ENCODE measurements at places on chromosomes 3 and 15.

DNA sequence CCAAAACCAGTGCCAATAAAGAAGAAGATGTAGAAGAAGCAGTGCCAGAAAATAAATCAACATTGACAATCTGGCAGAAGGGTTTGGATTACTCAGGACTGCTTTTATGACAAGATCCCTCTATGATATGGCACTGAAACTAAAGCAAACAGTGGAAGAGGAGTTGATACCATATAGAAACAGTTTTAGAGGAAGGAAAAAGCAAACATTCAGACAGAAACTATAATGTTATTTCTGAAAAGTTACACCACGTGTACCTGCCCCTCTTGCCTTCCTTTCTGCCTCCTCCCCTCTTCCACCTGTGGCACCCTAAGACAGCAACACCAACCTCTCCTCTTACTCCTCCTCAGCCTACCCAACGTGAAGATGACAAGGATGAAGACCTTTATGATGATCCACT lies 63.0 kb downstream of the SFMBT1 start:
- DNase-seq: no peak

GRCh38 chr3:141915766-141916165 lies 39.3 kb downstream of the ATP1B3 start:
- DNase-seq: no peak

- DNase-seq: no peak
Measured at GRCh38 chr3:17432236-17432635, 310.2 kb downstream of the TBC1D5 start.

- DNase-seq: no peak
Measured at GRCh38 chr3:176870451-176870850, 326.8 kb downstream of the TBL1XR1 start.

GRCh38 chr15:67831363-67831762 lies 6.1 kb downstream of the SKOR1 start:
- no peak for DNase-seq

GRCh38 chr3:113615976-113616375 lies 80.5 kb downstream of the USF3 start:
- no peak for DNase-seq

DNA sequence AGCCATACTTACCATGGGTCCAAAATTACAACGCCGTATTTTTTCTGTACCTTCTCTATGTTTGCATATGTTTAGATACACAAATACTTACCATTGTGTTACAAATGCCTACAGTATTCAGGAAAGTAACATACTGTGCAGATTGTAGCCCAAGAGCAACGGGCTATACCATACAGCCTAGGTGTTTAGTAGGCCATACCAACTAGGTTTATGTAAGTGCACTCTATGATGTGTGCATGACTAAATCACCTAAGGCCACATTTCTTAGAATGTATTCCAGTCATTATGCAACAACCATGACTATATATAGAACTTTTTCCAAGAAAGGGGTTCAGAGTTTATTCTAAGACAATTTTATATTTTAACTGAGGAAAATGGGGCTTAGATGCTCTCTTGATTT lies 411.7 kb downstream of the MAGI1 start:
- no peak for DNase-seq

DNA sequence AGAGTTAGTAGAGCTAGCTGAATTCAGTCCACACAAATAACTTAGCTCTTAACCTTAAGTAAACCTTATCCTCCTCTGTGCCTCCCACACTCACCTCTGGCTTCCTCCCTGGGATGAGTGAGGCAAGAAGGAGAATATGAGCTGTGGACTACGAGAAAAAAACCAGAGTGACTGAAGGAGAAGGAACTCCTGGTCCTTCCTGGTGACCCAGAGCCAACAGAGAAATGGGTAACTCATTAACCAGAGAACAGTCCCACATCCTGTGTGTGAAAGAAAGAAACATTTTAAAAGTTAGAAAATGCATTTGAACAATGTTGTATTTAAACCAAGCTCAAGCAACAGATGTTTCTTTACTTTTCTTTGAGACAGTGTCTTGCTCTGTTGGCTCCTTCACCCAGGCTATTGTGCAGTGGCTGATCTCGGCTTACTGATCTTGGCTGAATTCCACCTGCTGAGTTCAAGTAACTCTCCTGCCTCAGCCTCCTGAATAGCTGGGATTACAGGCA lies 27.5 kb upstream of the FAM81A start:
- DNase-seq: no peak

- no peak for DNase-seq
Measured at GRCh38 chr15:57395292-57395691, 19.0 kb downstream of the CGNL1 start.

DNA sequence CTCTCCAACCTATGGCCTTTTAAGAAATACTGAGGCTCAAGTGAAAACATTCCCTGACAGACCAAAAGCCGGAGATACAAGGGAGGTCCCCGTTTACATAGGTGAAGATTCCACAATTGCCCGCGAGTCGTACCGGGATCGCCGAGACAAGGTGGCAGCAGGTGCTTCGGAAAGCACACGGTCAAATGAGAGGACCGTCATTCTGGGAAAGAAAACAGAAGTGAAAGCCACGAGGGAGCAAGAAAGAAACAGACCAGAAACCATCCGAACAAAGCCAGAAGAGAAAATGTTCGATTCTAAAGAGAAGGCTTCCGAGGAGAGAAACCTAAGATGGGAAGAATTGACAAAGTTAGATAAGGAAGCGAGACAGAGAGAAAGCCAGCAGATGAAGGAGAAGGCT lies 24.8 kb downstream of the SYNM start:
- no peak for DNase-seq

DNA sequence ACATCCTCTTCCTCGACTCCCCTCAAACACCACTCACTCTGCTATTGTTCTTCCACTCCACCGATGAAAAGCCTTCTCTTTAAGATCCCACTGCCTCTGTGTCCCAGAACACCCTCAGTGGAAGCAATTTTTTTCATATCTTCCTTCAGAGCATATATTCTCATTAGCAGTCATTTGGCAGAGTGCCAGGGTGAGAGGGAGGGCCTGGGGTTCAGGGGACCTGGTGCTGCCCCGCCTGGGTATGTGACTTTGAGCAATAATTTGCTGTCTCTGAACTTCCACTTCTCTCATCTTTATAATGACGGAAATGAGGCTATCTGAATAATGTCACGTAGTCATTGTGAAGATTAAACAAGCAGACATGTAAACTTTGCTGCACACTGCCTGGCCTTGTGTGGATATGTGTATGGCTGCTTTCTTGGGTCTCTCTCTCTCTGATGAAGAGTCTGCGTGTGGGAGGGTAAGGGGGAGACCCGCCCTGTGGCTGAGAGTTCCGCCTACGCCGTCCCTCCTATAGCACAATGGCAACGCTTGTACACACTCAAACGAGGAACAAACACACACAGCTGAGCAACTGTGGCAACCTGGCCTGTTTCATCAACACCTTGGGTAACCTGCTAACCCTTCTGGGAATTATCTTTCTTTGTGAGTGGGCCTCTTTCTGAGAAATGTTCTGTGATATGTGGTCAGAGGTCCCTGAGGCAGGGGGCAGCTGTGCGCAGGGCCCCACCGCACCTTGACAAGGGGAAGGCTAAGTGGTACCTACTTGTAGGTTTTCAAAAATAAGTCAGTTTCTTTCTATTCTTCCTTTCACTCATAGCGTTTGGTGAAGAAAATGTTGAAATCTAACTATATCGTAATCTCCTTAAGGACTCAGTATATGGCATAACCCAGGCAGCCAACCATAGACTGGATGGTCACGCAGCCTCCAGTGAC lies 369.8 kb downstream of the SV2B start:
- DNase-seq: no peak

DNA sequence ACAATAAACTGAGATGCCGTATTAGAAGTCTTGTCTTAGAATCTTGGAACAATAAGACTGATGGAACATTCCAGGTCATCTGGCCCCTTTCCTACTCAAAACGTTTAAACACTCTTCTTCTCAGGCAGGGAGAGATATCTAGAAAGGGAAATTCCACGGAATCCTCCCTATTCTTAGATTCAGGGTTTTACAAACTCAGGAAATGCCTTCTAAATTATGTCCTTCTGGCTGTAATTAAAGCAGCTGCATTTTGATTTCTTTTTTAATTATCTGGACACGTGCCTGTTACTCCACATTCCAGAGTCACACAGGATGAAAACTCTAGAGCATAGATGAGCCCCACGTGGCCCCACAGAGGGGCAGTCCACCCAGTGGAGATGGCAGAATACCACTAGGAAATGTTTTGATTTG lies 41.5 kb upstream of the MTMR10 start:
- DNase-seq: no peak

DNA sequence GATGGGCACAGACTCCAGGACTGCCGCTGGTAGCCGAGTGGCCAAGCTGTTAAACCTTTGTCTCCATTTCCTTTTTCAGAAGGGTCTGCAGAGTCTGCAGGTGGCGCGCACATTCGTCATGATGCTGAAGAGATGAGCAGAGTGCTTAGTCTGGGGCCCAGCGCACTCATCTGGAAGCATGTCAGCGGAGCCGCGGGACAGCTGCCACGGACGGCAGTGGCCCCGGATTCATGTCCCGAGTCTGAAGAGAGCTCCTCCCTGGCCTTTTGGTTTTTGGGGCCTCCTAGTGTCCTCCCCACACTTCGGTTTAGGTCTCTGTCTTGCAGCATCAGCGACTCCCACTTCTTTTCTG lies 42.6 kb downstream of the KLHL25 start:
- DNase-seq: no peak

DNA sequence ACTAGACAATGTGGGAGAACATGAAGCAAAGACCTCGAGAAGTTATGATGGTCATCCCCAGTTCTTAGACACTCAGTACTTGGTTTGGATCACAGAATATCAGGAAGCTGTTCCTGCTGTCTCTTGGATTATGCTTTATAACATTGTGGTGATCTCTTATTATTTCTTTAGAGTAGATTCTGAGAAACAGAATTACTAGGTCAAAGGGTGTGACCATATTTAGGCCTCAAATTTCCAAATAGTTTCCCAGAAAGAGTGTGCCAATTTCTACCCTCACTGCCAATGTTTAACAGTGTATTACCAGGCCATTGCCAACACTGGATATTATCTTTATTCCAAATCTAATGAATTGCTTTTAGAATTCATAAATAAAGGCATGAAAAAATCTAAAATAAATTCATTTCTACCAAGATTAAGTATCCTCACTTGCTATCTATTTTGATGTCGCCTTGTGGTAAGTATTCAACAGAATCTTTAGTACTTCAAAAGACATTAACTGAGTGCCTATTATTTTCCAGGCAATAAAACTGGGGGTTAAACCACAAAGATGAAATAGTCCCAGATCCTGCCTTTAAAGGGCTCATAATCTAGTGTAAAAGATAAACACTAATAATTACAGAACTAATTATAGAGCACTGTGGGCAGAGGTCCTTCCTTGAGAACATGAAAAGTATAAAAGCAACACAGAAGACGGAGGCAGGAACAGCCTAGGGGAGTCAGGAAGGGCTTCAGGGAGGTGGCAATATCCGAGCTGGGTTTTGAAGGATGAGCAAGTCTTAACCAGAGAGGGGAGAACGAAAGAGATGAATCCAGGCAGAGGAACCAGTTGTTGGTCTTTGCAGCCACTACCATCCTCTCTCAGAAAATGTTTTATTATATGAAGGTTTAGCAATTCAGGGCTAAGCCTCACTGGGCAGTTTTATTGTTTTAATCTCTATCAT lies 86.8 kb downstream of the IGF2BP2 start:
- DNase-seq: no peak

GRCh38 chr15:100094127-100094510 lies 247.7 kb downstream of the ADAMTS17 start:
- no peak for DNase-seq

DNA sequence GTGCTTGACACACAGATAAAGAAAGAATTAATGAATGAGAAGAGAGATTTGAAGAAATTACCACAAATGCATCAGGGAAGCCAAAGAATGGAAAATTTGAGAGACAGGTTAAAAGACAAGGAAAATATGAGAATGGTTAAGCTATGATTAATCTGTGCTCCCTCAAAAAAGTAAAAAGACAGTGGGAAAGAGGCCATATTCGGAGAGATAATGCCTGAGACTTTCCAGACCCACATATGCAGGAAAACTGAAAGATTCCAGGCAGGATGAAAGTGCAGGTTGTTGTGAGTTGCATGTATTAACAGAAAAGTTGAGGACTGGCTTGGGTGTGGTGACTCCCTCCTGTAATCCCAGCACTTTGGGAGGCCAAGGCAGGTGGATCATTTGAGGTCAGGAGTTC lies 302.3 kb downstream of the UACA start:
- no peak for DNase-seq

DNA sequence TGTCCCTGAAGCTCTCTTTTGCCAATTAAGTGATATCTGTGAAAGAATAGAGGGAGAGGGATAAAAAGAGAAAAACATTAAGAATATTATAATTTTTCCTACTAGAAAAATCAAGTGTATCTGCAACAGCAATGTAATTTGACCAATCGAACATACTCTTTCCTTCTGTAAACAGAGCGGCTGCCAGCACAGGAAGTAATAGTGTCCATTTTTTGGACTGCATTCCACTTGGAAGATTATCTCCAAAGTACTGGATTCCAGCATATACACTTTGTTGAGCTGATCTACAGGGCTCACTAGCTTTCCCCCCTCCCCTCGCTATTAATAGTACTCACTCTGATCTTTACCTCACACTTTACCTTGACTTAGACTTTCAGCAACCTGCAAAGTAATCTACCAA lies 90.4 kb downstream of the SUCLG2 start:
- DNase-seq: no peak

GRCh38 chr3:143697975-143698374 lies 150.3 kb downstream of the SLC9A9 start:
- DNase-seq: no peak

DNA sequence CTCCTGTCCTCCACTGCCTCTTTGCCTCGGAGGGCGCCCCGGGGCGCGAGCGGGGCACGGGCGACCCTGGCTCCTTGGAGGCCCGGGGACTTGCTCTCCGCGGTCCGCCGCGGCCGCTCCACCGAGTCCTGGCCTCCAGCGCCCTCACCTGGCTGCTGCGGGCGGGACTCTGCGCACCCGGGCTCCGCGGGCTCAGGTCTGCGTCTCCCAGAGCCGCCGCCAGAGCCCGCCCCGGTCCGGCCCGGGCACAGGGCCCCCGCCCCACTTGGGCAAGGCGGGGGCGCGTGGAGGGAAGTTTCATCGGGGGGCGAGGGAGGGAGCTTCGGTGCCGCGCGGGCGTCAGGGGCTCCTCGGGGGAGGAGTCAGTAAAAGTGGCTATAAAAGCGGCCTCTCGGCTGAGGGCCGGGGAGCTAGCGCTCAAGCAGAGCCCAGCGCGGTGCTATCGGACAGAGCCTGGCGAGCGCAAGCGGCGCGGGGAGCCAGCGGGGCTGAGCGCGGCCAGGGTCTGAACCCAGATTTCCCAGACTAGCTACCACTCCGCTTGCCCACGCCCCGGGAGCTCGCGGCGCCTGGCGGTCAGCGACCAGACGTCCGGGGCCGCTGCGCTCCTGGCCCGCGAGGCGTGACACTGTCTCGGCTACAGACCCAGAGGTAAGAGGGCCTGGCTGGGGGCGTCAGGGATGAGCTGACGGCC lies at the start of gene CEMIP:
CEMIP (plus strand) TSS at position 407 of the 694 bp plus-strand sequence. CDS start 94,510 bp downstream, outside the sequence.
- no peak for DNase-seq

DNA sequence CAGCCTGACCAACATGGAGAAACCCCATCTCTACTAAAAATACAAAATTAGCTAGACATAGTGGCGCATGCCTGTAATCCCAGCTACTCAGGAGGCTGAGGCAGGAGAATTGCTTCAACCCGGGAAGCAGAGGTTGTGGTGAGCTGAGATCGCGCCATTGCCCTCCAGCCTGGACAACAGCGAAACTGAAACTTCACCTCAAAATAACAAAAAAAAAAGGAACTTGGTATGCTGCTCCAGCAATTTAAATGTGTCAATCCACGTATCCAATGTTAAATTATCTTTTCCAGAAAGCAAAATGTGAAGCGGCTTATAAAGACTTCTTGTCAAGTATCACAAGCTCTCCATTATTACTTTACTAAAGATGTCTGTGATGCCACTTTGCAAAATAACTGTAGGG lies 9.9 kb upstream of the ARIH1 start:
- no peak for DNase-seq
